ENCODE measurements at places on chromosomes 5 and 9.

GRCh38 chr5:21263361-21263760 lies 1275.4 kb upstream of the CDH18 start:
- no peak for DNase-seq

DNA sequence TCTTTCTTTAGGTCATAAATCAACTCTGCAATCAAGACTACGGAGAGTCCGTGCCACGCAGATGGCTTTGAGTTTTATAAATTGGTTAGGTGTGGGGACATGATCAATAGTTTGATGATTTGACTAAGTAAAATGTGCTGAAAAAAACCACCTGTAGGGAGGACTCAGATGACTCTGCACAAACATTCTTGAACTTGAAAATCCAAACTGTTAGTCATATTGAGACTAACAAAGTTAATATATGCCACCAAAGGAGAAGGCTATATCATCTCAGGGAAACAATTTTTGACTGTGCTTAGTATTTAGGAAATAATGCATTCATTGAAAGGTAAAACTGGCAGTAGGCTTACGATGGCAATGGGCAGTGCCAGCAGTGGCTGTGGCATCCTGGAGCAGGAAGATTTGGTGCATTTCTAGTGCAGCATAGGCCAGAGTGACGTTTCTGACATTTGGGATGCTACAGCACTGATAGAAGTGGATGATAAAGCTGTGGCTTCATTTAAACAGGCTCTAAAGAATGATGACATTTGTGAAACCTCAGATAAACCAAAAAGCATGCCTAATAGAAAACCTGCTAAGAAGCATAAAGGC lies 291.1 kb downstream of the MLLT3 start:
- no peak for DNase-seq

GRCh38 chr9:27476870-27477515 lies 47.1 kb upstream of the IFNK start:
- no peak for DNase-seq

- DNase-seq: no peak
These were observed 18.2 kb downstream of the RUSC2 start for GRCh38 chr9:35508069-35508468.

GRCh38 chr5:131096774-131097710 lies 68.0 kb downstream of the HINT1 start:
- no peak for DNase-seq

- no peak for DNase-seq
These were observed 180.5 kb upstream of the SH3GL2 start for GRCh38 chr9:17398350-17398749.

DNA sequence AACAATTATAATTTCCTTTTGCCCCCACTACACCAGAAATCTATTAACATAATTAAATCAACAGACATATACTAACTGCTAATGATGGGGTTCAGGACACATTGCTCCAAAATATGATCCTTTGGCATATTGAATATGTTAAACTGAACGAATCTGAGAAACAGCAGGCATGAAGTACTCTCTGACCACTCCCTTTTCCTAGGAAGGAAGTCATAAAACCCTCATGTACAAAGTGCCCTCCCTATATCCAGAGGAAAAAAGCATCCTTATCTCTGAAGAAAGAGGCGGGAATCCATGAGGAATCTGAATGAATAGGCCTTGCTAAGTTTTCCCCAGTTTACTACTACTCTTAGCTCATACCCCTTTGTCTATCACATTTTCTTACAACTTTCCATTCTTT lies 67.9 kb downstream of the ADAMTS6 start:
- no peak for DNase-seq

DNA sequence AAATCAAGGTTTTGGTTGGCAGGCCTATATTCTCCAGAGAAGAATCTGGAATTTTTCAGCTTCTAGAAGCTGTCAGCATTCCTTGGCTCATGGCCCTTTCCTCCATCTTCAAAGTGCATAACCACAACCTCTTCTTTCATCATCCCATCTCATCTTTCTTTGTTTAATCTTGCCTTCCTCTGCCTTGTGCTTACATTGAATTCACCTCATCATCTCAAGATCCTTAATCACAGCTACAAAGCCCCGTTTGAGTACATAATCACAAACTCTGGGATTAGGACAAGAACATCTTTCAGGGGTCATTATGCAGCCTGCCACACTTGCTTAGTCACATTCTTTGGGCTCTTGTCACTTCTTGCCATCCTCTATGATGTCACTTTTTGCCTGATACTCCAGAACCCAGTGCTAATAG lies 130.3 kb downstream of the FOXD1 start:
- DNase-seq: no peak

GRCh38 chr9:37104183-37104889 lies 16.0 kb upstream of the ZCCHC7 start:
- no peak for DNase-seq

DNA sequence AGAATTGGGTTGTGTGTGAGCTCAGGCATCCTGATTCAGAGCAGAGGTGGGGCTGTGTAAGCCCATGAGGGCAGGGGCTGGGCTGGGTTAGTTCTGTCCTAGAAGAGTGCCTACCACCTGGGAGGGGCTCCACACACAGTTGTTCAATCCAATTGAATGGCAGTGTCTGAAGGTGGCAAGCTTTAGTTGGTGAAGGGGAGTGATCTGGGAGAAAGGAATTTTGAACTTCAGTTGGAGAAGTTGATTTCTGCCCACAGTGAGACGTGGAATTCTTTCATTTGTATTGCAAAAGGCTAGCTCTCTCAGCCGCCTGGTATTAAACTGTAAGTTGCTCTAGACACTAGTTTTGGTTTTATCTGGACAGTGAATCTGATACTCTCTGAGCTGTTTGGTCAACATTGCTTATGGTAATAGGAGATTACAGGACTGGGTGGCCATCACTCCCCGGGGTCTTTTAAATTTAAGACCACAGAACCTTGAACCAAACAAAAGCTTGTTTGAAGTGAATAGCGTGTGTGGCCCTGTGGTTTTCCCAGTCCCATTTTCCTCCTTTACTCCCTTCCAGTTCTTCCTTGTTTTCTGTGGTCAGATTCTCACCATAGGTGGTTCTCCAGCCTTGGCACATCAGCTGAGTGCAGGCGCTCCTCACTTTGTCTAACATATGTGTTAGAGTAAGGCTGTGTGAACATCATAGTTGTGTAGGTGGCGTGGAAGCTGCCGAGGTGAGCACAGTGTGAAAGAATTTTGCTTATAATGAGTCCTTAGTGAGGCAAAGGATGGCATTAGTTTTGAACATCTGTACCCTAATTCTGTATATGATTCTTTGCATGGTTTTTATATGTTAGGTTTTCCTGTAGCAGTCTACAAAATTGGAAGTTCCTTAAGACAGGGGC lies 78.0 kb downstream of the ARHGAP26 start:
- no peak for DNase-seq

DNA sequence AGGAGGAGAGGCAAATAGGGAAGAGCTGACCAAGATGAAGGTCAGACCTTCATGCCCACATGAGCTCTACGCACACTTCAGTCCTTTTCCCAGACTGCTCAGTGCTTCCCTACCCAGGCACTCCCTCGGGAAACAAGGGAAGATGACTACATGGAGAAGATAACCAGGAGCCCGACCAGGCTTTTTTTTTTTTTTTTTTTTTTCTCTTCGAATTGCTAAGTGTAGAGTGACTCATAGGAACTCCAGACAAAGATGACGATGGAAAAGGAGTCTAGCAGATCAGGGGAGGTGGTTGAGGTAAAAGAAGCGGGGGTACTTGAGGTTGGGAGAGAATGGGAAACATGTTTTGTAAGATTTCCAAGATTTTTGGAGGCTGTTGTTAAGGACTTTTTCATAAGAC lies 526.1 kb downstream of the BNC2 start:
- DNase-seq: no peak

GRCh38 chr5:74543162-74543995 lies 97.1 kb downstream of the ENC1 start:
- no peak for DNase-seq

DNA sequence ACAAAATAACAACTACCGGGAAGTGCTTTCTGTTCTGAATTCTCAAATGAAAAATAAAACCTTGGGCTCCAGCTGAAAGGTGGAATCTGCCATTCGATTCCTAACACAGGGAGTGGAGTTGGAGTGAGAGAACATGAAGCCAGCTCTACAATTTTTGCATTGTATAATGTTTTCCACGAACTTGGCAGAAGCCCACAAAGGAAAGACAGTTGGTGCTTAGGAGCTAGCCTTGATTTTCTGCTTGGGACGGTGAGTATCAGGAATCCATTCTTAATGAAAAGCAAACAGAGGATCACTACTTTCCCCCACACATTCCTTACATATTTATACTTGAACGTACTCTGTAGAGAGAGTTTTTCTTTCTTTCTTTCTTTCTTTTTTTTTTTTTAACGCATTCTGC lies 74.2 kb upstream of the FBXL7 start:
- DNase-seq: no peak

DNA sequence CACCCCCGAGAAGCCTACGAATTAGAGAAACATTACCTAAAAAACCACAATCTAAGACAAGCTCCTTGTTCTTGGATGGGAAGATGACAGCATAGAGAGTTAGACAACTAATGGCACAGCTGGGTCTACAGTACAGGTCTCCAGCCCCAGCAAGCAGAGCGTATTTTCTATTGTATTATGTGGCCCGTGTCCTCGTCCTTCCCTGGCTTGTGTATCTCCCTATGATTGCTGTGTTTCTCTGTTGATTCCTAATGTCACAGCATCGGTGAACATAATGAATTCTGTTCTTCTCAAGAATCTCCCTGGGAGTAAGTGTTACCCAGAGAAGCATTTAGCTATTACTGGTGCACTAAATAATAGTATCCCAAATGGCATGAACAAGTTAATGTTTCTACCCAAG lies 66.8 kb upstream of the CEP78 start:
- DNase-seq: no peak

- peak; percentile 62 for DNase-seq
These were observed 7.2 kb upstream of the KLHL3 start for GRCh38 chr5:137743031-137743640.

DNA sequence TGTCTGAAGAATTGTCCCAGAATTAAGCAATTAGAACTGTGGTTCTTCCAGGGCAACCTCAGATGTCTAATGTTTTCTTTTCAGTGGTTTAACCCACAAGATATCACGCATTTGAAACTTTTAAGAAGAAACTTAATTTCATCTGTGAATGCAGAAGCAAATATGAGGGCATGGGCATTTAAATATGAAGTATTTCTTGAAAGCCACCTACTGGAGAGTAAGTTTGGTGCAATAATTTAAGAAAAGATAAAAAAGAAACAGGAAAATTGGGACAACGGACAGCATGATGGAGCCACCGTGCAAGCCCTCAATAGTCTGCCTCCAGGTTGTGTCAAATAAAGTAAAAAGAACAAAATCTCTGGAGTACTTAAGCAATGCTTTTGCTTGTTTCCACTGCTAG lies 1.2 kb upstream of the CAPSL start:
- no peak for DNase-seq

- DNase-seq: no peak
These were observed 13.7 kb upstream of the ADAMTS16 start for GRCh38 chr5:5126444-5126843.

GRCh38 chr5:143037071-143037470 lies 266.9 kb downstream of the ARHGAP26 start:
- DNase-seq: no peak

DNA sequence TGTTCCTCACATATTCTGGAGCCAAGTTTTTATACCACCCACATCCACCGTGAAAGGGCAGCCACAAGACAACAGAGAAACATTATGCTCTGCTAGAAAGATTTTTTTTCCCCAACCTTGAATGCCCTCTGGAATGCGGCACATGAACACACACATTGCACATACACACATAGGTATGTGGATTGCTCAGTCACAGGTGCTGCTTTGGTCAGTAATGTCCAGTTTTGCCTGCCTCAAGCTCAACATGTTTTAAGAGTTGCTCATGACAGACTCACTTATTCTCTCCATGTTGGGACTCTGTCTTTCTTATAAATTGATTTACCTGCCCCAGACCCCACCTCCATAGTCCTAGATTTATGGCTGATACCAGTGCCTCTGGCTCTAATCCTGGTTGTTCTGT lies 138.0 kb upstream of the ASTN2 start:
- DNase-seq: no peak

GRCh38 chr5:84162695-84163094 lies 222.0 kb downstream of the EDIL3 start:
- no peak for DNase-seq

DNA sequence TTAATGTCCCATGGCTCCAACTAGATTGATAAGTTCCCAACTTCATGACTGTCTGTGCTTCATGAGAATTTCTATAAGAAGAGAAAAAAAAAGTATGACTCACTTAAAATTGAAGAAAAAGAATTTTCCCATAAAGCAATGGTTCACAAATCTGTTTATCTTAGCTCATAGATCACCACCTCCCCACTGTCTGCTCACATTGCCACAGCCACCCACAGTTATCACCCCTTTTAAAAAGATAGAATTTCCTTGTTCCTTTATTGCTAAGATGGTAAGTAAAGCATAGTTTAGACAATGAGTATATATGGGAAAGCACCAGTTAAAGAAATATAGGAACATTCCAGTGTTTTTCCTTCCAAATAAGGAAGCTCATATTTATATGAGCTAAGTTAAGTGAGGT lies 67.1 kb downstream of the ALDH7A1 start:
- DNase-seq: no peak

DNA sequence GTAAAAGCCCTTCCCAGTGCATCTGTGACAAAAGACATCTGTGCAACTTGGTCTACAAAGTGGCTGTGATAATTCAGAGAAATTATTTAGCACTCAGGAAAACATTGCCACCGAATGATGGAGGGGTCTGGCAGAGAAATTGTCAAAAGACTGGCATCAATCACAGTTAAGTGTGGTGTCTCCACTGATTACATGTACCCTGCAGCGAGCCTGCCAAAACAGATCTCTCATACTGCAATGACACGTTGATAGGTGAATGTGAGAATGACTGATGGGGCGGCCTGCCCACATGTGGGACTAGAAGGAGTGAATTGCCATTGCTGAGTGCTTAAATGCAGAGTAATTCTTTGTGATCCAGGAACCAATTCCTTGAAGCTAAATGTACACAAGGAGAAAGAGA lies 136.4 kb upstream of the PCSK5 start:
- no peak for DNase-seq

DNA sequence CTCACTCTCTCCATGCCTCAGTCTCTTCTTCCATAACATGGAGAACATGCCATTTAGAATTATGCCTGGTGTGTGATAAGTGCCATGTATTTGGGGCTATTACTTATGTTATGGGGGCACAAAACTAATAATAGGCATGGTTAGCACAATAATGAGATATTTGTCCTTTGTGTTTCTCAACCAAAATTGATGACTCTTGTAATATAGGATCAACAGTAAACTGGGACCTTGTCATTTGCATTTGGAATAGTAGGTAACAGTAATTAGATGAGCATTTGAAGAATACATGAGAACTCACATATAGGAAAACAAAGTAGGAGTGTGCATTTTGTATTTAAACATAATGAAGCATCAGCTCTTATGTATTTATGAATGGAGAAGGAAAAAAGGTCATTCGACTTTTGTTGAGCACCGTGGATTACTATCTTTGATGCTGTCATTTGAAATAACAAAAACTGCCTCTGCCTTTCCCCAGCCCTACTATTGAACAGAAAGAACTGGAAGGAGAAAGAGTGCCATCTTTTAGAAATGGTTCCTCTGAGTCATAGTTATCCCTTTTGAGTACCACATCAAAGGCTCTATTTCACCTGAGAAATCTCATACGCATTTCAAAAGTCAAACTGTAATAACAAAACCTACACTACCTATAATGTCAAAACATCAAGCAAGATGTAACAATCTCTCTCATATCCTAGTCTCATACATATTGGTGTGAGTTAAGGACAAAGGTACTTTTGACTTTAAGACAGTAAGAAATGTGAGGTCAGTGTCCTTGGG lies 655.2 kb downstream of the PDE4D start:
- DNase-seq: no peak

- DNase-seq: no peak
These were observed 5.5 kb downstream of the COMMD10 start for GRCh38 chr5:116090302-116090701.

GRCh38 chr5:72383280-72383679 lies 63.1 kb downstream of the PTCD2 start:
- DNase-seq: no peak

Measured in amygdala (tissue), 56 donors.